ENCODE measurements at places on chromosomes 1 and 21. TPM values are rescaled to one million over a fixed set of nuclear protein-coding genes. Genes with fewer than 3 reads are reported as not detected.

- no peak for DNase-seq
These were observed 14.0 kb downstream of the DCST2 start for GRCh38 chr1:155019377-155020245.

GRCh38 chr1:234856845-234857245, 246.9 kb upstream of the IRF2BP2 start:
- no peak for DNase-seq

GRCh38 chr1:246647113-246647512, 77.1 kb upstream of the SCCPDH start:
- DNase-seq, result no peak

DNA sequence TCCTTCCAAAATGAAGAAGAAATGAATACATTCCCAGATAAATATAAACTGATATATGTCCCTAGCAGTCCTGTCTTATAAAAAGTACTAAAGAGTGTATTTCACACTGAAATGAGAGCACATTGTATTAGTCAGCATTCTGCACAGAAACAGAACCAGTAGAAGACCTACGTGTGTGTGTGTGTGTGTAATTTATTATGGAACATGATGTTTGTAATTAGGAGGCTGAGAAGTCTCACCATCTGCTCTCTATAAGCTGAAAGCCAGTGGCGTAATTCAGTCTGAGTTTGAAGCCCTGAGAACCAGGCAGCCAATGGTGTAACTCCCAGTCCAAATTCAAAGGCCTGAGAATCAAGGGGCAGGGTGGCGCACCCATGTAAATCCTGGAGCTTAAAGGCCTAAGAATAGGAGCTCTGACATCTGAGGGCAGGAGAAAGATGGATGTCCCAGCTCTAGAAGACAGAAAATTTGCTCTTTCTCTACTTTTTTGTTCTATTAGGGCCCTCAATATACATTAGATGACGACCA, 146.5 kb upstream of the LYPLAL1 start:
- no peak for DNase-seq

DNA sequence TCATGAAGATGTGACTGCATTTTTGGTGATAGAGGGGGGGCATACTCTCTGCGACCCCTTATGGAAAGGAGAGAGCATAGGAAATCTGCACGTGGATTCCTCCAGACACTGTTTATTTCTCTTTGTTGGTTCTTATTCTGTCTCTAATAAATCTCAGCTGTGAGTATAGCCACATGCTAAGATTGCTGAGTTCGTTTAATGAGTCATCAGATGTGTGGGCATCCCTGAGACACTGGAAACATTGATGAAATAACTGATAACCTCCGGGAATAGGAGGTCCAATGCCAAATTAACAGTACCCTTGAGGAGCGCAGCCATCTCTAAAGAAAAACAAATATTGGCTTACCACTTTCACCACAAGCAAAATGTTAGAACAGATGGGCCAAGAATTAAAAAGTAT, 880.2 kb upstream of the NEGR1 start:
- no peak for DNase-seq

DNA sequence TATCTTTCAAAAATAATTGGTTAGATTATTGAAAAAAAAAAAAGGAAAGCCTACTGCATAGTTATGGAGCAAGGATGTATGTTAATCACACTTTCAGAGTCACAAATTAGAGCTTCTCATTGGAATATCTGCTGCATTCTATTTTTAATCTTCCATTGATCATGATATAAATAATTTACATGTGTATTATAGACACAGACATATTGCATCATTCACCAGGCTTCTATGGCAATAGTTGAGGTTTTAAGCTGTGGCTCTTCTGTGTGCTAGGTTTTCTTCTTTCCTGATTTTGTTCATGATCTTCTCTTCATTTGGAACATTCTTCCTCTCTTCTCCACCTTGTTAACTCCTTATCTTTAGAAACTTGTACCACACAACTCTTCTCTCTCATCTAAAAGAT, 123.2 kb upstream of the HMCN1 start:
- DNase-seq, result no peak

DNA sequence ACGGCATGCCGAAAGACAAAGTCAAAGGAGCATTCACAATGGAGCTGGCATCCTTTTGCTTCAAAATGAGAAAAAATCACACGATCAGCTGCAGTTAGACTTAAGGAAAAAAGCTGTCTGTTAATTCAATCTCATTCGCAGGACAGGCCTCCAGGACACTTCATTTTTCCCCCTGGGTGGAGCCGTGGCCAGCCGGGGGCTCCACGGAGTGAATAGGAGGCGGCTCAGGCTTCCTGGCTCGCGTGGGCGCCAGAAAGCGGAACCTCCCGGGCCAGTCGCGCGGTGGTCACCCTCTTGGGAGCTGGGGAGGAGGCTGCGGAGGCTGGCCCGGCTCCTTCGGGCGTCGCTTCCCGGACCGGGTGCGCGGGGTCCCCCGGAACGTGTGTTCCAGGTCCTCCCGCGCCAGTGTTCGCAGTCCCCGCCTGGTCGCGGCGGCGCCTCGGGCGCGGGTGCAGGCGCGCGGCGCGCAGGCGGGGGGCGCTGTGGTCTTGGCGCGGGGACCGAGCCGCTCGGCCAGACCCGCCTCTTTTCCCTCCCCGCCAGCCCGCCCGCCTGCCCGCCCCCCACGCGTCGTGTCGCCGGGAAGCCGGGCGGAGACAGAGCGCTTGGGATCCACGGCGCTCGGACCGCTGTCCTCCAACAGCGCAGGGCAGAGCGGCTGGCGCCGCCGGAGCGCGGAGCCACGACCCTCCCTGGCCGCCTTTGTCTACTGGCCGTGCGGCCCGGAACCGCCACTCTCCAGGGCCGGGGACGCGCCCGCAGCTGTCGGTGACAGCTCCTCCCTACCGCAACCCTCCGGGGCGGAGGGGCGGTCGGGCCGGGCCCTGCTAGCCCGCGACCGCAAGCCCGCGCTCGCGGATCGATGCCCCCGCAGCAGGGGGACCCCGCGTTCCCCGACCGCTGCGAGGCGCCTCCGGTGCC, at the start of gene RHOU:
RHOU (plus strand) TSS at position 599 of the 921 bp plus-strand sequence; CDS start at position 863, 264 bp downstream.
- peak; percentile 34 for DNase-seq

DNA sequence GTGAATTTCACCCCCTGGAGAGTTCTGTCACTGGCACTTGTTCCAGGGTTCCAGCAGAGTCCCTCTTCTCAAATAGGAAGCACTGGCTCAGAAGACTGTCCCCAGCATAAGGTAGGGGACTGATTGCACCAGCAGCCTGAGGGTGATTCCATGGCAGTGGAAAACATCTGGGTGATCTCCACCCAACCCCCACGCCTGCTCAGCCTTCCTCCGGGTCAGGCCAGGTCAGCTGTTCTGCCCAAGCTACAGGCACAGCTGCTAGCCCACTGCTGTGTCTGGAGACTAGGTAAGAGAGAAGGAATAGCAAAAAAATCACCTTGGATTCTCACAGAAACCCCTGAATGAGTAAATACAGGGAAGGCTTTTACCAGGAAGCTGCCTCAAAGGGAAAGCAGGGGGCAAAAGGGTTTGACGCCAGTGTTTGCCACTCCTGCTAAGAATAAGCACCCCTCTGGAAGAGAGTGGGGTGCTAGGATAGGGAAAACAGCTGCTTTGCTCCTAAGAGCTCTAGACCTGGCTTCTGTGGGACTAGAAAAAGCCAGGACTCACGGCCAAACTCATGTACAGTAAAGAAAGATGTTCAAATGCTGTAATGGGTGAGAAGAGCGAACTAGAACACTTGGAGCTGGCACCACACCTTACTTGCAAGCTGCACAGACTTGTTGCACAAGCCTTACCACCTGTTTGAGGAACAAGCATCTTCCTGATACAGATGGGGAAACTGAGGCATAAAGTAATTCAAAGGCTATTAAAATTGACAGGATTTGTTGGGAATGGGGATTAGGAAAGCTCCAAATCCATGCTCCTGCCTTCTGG, 1.0 kb upstream of the DENND2D start:
- DNase-seq, result no peak

GRCh38 chr1:202126426-202126825, 3.7 kb downstream of the GPR37L1 start:
- DNase-seq, result no peak

- DNase-seq, result peak; percentile 63
These were observed 15.7 kb downstream of the ABCG1 start for GRCh38 chr21:42234464-42235241.

DNA sequence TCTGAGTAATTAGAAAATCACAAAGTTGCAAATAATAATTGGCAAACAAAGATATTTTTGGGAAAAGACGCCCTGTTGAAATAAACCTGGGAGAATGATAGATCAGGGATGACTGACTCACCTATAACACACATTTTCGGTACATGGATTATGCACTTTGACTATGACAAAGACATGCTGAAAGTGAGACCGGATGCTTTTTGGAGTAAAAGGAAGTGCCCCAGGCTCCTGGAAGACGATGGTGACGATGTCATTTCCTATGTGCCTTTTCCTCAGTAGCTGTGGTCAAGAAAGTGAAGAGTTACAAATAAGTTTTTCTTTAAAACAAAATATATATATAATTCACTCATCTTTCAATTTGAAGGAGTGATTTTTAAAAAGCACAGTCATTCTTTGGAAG, 158.7 kb downstream of the SIPA1L2 start:
- DNase-seq, result peak; percentile 83

DNA sequence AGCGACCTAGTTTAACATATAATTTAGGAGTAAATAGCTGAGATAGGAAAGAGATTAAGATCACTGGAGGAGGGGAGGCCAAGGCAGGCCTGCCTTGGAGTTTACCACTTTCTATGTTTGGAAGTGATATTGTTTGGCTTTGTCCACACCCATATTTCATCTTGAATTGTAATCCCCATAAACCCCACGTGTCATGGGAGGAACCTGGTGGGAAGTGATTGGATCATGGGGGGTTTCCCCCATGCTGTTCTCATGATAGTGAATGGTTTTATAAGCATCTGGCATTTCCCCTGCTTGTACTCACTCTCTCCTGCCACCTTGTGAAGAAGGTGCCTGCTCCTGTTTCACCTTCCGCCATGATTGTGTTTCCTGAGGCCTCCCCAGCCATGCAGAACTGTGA, 58.3 kb upstream of the ARTN start:
- DNase-seq, result no peak

DNA sequence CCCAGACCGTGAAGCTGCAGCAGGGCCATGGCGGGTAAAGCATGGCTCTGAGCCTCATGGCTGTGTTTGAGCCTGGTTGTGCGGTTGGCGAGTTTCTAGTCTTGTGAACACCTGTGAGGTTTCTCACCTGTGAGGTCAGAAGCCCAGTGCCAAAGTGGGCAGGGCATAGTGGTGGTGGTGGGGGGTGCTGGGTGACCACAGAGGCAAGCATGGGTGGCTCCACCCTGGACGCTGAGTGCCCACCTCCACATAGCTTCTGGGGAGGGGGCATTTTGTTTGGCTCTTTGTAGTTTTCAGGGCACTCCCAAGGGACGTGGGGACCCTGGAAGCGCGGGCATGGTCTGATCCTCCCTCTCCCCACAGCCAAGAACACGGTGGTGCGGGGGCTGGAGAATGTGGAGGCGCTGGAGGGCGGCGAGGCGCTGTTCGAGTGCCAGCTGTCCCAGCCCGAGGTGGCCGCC, 91.1 kb downstream of the TRIM11 start:
- DNase-seq, result no peak

GRCh38 chr1:48908606-48909005, 131.9 kb upstream of the BEND5 start:
- no peak for DNase-seq

DNA sequence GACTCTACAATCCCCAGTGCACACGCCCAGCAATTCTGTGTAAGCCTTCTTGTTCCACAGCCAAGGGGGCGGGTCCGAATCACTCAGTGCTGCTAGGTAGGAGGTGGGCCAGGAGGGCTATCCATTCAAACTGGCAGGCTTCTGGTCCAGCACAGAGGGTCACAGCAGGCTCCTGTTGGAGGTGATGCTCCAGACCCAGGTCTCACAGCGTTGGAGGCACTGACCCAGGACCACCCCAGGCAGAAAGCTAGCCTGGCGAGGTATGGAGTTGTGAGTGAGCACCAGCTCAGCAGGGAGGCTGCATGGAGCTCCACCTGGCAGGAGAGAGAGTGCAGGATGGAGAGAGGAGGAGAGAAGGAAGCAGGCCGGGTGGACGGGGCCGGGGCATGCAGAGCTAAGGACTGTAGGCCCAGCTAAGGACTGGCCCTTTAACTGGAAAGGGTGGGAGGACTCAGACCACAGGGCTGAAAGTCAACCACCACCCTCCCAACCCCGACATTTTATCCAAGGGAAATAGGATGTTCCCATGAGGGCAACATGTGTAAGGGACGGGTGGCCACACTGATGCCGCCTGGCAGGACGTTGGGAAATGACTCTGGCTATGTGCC, 38.7 kb downstream of the GPR161 start:
- DNase-seq, result no peak

GRCh38 chr1:225597926-225598575, 54.9 kb downstream of the ENAH start:
- peak; percentile 45 for DNase-seq

GRCh38 chr1:204294357-204294756, 65.4 kb downstream of the PLEKHA6 start:
- DNase-seq, result peak; percentile 98

GRCh38 chr21:34129039-34129891, 55.9 kb downstream of the MRPS6 start:
- DNase-seq, result peak; percentile 14

DNA sequence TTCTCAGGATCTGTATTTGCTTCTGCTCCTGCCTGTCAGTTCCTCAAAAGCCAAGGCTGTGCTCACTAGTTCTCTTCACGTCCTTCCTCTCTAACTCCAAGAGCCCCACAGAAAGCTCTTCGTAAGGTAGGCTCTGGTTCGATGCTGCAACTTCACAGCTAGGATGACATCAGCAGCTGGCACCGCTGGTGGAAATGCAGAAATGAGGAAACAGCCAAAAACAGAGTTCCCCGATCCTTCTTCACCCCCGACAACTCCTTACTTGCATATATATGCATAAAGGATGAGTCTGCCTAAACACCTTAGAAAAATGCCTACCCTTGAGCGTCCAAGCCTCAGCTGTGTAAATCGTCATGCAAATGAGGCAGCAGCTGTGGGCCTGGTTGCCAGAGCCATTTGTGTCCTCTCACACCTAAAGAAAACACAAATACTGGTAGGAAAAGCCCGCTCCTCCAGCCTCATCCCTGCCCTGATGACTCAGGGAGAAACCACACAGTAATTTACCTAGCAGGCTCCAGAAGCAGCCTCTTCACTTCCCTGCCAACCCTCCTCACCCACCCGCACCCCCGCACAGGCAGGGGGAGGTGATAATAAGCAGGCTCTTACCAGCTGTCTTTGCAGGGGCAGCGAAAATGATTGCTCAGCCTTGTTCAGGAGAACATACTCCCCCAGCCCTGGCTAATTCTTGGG, 28.2 kb downstream of the BATF3 start:
- peak; percentile 91 for DNase-seq

The CFHR4 gene
- total RNA-seq, result not detected

The IFI44 gene
- 7.1 TPM for total RNA-seq

The CYP4A11 gene
- total RNA-seq, result not detected

The PGD gene
- total RNA-seq, result 162 TPM

The CYYR1 gene
- total RNA-seq, result not detected

The SLAMF6 gene
- not detected for total RNA-seq

The ERRFI1 gene
- total RNA-seq, result 218 TPM

The PLA2G2A gene
- not detected for total RNA-seq

The FMO3 gene
- not detected for total RNA-seq

The CD53 gene
- total RNA-seq, result not detected

The NT5C1A gene
- total RNA-seq, result not detected

The FAM72B gene
- 11.6 TPM for total RNA-seq

The TSPAN1 gene
- total RNA-seq, result 33.3 TPM

The TFF2 gene
- 22.9 TPM for total RNA-seq

The OLIG2 gene
- total RNA-seq, result not detected

Data from PC-3 (cell line).